Progenitor cell of endocrine pancreas (in vitro differentiated cells): ENCODE measurements at places on chromosomes 11 and 22. TPM values are rescaled to one million over a fixed set of nuclear protein-coding genes. Genes with fewer than 3 reads are reported as not detected.

The HPX gene
- 2.5 and 6.1 TPM in 2 replicates for total RNA-seq

The CXCR5 gene
- total RNA-seq = not detected in 2 replicates

DNA sequence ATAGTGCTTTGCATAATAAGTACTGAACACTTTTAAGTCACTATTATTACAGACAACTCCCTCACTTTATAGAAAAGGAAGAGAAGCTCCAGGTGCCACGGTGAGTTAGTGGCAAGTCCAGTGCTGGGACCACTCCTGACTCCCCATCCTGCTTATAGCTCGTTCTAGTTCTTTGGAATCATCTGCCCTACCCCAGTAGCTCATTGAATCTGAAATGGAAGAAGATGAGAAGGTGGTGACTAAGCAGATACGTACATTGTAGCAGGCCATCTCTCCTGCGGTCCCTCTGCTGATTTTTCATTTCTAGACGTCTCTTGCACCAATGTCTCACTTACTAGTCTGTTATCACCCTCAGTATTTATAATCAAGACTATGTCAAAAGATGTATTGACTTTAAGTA is 21.6 kb downstream of the MMP20 start:
- peaks cover 15% of the 10 kb centered on the region for H3K4me1 ChIP-seq
- H3K27ac ChIP-seq = peak overlapping the region; percentile 57

DNA sequence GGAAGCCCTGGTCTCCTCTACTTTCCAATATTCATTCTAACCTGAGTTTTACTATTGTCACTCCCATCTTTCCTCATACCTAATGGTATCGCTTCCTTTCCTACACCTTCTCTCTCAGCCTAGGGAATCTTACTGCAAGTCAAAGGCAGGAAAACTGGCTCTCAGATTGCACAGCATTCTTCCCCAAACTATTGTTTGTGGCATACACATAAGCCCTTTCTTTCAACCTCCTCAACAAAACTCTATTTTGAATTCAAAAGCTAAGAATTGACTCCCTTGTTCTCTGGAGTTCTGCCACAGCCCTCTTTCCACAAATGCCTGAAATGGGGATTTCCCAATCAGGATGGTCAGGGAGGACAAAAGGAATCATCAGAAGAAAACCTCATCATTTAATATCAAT is 181.5 kb downstream of the FAM76B start:
- no peaks in the 10 kb centered on the region for H3K4me1 ChIP-seq
- no peak for DNase-seq
- no peak overlapping the region for H3K27ac ChIP-seq
- no peaks in the 10 kb centered on the region for H3K27me3 ChIP-seq
- H3K36me3 ChIP-seq = no peaks in the 10 kb centered on the region

DNA sequence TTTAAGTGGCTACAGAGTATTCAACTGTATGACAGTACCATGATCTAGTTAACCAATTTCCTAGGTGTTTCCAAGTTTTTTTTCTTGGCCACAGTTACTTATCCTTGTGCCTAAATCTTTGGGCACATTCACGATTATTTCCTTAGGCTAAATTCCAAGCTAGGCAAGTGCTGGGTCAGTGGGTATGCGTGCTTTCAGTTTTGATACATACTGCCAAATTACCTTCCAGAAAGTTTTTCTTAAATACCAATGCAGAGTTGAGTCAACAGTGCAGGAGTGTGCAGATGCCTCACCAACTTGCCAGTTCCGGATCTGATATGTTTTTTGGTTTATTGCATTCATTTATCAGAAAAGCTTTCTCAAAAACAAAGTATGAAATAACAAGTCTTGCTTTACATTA is 67.9 kb upstream of the OR4B1 start:
- peaks cover 32% of the 10 kb centered on the region for H3K36me3 ChIP-seq
- no peak overlapping the region for H3K27ac ChIP-seq
- H3K4me1 ChIP-seq = no peaks in the 10 kb centered on the region
- no peaks in the 10 kb centered on the region for H3K27me3 ChIP-seq
- H3K4me3 ChIP-seq = no peak overlapping the region
- DNase-seq = no peak

GRCh38 chr11:47443028-47443700 is 5.8 kb downstream of the RAPSN start:
- no peaks in the 10 kb centered on the region for H3K4me1 ChIP-seq
- H3K4me3 ChIP-seq = no peak overlapping the region
- H3K36me3 ChIP-seq = no peaks in the 10 kb centered on the region
- H3K27ac ChIP-seq = no peak overlapping the region
- no peaks in the 10 kb centered on the region for H3K27me3 ChIP-seq

DNA sequence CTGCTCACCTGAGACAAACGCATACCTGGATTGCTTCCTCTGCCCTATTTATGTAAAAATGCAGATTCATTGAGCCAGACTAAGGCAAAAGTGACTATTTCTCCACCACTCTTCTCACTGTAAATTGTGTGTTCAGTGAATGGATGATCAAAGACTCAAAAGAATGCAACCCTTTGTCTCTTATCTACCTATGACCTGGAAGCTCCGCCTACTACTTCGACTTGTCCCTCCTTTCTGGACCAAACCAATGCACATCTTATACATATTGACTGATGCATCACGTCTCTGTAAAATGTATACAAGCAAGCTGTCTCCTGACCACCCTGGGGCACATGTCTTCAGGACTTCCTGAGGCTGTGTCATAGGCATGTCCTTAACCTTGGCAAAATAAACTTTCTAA is 418.0 kb upstream of the SYN3 start:
- no peaks in the 10 kb centered on the region for H3K27me3 ChIP-seq
- H3K4me1 ChIP-seq = peaks cover 21% of the 10 kb centered on the region
- no peak overlapping the region for H3K4me3 ChIP-seq
- H3K36me3 ChIP-seq = peaks cover 2% of the 10 kb centered on the region

GRCh38 chr22:26259510-26259909 is 90.2 kb downstream of the SEZ6L start:
- DNase-seq = peak; percentile 55
- no peak overlapping the region for H3K27ac ChIP-seq
- no peaks in the 10 kb centered on the region for H3K4me1 ChIP-seq
- peaks cover 23% of the 10 kb centered on the region for H3K27me3 ChIP-seq
- H3K36me3 ChIP-seq = no peaks in the 10 kb centered on the region
- no peak overlapping the region for H3K4me3 ChIP-seq

DNA sequence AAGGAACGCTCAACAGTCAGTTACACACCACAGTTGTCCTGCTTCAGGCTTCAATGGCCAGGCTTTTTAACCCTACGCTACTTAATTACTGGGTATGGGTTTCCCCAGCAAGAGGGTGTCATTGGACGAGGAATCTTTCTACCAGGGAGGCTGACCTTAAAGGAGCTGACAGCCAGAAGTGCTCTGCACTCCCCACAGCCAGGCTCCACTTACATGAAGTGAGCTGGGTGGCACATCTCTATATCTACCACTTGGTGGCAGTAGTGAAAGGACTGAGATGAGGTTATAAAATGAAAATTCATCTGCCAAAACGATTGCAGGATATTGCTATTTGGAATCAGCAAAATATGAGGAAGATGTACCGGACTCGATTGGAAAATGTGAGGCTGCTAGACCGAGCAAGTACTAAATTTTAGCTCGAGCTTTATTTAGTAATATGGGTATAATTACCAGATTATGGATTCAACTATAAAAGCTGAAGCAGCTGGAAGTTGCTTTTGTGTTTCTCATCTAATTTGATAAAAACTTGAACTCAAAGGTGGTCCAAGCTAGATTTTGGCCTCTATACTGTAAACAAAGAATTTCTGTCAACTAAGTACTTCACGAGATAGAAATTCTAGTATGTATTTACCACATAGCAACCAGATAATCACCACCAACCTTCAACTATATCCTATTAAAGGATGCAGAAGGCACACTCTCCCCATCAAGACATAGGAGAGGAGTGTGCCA is 53.9 kb upstream of the CEP126 start:
- no peaks in the 10 kb centered on the region for H3K27me3 ChIP-seq
- H3K4me1 ChIP-seq = no peaks in the 10 kb centered on the region
- DNase-seq = no peak
- no peak overlapping the region for H3K4me3 ChIP-seq
- no peak overlapping the region for H3K27ac ChIP-seq

GRCh38 chr11:833114-833791 is 501 bp downstream of the CD151 start:
- H3K4me1 ChIP-seq = peaks cover 6% of the 10 kb centered on the region
- H3K27me3 ChIP-seq = peaks cover 28% of the 10 kb centered on the region
- peak overlapping the region; percentile 68 for H3K4me3 ChIP-seq
- peak; percentile 44 for DNase-seq
- H3K36me3 ChIP-seq = no peaks in the 10 kb centered on the region
- H3K27ac ChIP-seq = no peak overlapping the region

- H3K27ac ChIP-seq = no peak overlapping the region
- no peaks in the 10 kb centered on the region for H3K4me1 ChIP-seq
- no peak for DNase-seq
- peaks cover 15% of the 10 kb centered on the region for H3K27me3 ChIP-seq
- no peaks in the 10 kb centered on the region for H3K36me3 ChIP-seq
Observed at GRCh38 chr11:7501894-7502293, 11.9 kb upstream of the PPFIBP2 start.

GRCh38 chr11:118924591-118925585 is 838 bp downstream of the BCL9L start:
- H3K36me3 ChIP-seq = no peaks in the 10 kb centered on the region
- H3K27ac ChIP-seq = peak overlapping the region; percentile 21
- H3K4me1 ChIP-seq = peaks cover 46% of the 10 kb centered on the region
- H3K27me3 ChIP-seq = no peaks in the 10 kb centered on the region

DNA sequence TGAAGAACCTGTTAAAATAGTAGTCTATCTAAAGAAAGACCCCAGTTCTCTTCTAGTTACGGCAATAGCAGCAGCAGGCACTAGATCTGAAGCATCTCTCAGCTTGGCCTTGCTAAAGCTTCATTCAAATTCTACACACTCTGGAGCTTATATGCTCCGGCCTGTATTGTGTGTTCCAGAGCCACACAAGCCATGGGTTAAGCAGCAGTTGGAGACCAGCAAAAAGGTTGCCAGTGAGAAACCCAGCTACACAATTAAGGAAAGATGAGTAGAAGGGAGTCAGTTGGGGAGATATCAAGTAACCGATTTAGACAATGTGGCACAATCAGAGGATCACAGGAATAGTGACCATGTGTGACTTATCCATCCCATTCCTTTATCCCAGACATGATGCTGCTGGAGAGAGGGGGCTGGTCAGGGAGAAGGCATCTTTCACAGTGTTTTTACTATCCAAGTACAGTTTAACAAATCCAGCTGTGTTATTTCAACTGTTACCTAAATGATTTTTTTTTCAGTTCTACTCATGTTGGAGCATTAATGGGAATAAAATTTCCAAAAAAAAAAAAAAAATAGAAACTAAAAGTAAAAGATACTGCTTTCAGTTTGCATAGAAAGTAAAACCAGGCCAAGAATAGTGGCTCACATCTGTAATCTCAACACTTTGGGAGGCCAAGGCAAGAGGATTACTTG is 41.0 kb downstream of the PAX6 start:
- no peaks in the 10 kb centered on the region for H3K27me3 ChIP-seq
- H3K4me3 ChIP-seq = no peak overlapping the region
- no peak for DNase-seq
- H3K4me1 ChIP-seq = no peaks in the 10 kb centered on the region
- H3K27ac ChIP-seq = no peak overlapping the region

DNA sequence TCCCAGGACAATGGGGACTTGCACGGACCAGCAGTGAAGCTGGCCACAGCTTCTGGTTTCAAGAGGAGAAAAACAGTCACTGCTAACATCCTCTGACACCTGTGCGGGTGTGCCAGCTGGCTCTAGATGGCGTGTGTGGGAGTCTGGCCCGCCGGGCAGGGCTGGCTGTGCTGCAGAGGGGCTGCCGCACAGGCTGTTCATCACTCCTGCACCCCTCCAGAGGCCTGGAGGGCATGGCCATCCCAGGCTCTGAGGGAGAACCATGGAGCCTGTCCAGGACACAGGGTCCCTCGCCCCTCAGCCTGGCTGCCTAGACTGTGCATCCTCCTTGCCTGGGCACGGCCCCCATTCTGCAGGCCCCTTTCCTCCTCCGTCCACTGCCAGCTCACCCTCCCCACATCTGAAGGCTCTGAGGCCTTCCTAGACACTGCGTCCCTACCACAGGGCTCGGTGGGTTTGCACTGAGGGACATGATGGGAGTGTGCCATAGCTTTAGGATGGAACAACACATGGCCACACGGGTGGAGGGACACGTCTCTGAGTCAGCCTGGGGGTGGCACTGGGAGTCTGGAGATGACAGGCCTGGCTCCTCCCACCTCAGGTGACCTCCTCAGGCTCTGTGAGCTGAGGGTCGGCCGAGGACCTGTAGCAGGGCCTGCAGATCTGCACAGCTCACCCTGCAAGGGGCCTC is 42.1 kb upstream of the GNB1L start:
- peaks cover 10% of the 10 kb centered on the region for H3K4me1 ChIP-seq
- no peak overlapping the region for H3K4me3 ChIP-seq
- H3K27me3 ChIP-seq = peaks cover 9% of the 10 kb centered on the region
- H3K27ac ChIP-seq = no peak overlapping the region

- no peaks in the 10 kb centered on the region for H3K4me1 ChIP-seq
- H3K27ac ChIP-seq = no peak overlapping the region
- no peaks in the 10 kb centered on the region for H3K36me3 ChIP-seq
- peaks cover 28% of the 10 kb centered on the region for H3K27me3 ChIP-seq
- H3K4me3 ChIP-seq = no peak overlapping the region
Observed at GRCh38 chr11:130436171-130436570, 7.8 kb upstream of the ADAMTS8 start.

DNA sequence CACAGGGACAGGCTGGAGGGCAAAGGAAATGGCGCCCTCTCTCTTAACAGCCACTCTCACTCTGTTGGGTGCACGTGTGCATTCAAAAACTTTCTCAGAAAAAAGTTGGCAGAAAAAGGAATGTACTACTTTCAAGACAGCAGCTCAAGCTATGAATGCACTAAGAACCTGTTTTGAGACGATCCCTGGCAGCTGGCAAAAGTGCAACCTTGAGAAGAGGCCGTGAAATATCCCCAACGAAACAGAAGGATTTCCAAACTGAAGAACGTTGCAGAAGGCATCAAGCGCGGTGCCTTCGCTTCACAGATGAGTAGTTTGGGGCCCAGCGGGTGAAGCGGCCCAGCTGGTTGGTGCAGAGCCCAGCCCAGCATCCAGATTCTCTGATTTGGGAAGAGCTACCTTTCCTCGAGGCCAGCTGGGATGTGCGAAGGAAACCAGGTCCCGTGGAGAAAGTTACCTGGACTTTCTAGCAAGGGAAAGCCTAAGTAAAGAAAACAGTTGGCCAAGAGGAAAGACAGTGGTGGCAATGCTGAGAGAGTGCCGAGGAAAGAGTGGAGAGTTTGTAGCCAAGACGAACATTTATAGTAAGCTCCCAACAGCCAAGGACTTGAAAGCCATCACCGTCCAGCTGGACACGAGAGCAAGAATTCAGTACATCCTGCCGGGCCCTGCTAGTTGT is 16.3 kb downstream of the IFT27 start:
- H3K4me3 ChIP-seq = no peak overlapping the region
- H3K4me1 ChIP-seq = no peaks in the 10 kb centered on the region
- no peak overlapping the region for H3K27ac ChIP-seq
- H3K27me3 ChIP-seq = peaks cover 7% of the 10 kb centered on the region
- peaks cover 7% of the 10 kb centered on the region for H3K36me3 ChIP-seq
